ENCODE measurements at places on chromosomes 4 and X.

DNA sequence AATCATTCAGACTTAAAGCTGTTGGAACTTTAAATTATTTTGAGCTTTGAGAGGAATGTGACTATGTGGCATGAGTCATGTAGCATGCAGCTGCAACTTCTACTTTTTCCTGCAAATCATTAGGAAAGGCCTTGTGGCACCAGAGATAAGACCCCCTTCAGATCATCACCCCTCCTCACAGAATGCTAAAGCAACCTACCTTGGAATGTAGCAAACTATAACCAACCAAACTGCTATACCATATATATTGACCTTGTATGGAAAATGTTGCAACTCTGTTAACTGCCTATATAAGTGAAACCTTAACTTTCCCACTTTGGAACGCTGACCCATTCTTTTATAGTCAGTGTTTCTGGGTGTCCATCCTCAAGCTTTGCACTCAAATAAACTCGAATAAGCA is 32.0 kb downstream of the ATXN3L start:
- no peak for DNase-seq

DNA sequence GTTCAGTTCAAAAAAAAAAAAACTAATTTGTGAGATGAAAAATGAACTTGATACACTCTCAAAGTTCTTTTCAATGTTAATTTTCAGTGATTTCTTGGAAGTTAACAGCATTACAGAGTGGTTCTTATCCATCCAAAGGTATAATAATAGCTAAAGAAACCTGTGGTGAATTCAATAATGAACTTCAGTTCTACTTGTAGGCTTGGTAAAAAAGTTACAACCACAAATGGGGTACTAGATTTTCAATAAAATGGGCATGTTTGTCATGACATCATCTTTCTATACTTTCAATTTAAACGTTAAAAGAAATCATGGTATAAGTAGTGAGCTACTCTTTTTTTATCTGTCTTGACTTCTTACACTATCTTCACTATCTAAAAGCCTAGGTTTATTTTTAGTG is 424.8 kb downstream of the CFAP47 start:
- DNase-seq, result no peak

DNA sequence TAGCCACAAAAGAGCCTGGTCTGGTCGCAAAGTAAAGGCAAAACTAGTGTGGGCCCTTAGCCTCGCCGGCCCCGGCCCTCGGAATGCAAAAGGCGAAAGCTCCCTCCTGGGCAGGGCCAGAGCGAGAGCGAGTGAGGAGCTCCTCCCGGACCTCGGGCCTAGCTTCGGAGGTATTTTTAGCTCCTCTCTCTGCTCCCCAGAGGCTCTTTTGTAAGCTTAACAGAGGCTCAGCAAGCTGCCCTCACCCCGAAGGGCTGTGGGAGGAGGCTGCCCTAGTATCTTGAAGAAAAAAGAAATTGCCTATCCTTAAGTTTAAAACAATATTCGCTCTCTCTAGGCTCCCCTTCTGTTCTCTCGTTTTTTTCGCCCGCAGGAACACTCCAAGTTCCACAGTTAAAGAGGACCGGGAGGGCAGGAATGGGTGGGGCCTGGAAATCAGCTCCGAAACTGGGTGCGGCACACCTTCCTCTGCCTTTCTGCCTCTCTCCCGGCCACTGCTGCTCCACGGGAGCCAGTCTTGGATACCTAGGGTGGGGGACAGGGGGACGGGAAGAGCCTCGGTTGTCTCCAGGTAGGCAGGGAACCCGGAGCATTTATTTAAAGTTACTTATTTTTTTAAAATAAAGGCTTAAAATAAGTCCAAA is 12.1 kb downstream of the HAND2 start:
- no peak for DNase-seq

- DNase-seq, result no peak
These were observed 143.4 kb downstream of the CPEB2 start for GRCh38 chr4:15145709-15146108.

DNA sequence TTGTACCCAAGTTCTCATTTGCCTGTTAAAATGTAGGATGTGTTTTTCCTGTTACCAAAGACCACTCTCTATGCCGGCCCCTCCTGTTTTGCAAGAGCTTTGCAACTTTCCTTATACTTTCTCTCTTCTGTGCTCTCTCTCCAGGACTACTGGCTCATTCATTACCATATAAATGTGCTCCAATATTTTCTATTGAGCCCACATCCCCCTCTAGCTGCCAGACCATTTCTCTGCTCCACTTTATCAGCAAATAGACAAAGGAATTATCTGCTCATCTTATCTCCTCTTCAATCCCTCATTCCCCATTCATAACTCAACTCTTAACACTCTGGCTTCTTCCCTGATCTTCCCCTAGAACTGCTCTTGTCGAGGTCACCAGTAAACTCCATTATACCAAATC is 33.6 kb downstream of the RPGR start:
- DNase-seq, result no peak

DNA sequence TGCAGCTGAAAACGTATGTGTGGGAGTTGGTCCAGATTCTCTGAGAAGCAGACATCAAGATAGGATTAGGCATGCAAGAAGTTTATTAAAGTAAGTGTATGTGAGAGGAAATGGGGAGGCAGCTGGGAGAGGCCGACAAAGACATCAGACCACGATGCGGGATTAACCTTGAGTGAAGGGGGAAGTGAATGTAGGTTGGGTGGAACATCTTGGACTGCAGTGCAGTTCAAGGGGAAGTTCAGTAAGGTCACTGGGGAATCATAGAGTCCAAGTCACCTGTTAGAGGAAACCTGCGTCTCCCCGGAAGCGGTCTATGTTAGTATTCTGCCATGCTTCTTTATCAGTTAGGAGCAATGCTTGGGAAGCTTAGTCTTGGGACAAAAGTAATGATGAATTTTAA is 22.0 kb downstream of the CXCL8 start:
- no peak for DNase-seq

DNA sequence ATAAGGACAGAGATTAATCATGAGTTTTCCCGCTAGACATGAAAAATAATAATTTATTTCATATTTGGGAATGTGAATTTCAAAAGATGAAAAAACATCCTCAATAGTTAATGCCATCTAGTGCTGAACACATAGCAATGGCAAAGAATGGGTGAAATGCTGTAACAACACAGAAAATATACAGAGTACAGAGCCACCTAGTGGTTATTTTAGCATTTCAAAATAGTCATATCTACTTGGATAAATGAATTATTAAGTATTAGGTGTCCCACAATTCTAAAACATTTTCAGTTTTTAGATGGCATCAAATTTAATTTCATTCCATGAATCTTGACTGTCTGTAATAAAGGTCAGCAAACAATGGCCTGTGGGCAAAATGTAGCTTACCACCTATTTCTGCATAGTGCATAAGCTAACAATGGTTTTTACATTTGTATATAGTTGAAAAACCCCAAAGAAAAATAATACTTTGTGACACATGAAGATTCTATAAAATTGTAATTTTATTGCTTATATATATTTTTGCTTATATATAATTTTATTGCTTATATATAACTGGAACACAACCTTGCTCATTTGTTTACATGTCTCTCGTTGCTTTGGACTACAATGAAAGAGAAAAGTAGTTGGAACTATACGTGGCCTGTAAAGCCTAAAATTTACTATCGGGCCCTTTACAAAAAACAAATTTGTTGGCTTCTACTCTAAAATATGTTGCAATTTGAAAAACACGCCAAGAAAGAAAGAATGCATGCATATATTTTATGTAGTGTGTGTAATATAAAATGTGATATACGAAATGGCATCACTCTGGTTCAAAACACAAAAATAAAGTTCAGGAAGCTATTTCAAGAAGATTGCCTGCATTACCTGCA is 99.1 kb upstream of the FAM47C start:
- DNase-seq, result no peak

DNA sequence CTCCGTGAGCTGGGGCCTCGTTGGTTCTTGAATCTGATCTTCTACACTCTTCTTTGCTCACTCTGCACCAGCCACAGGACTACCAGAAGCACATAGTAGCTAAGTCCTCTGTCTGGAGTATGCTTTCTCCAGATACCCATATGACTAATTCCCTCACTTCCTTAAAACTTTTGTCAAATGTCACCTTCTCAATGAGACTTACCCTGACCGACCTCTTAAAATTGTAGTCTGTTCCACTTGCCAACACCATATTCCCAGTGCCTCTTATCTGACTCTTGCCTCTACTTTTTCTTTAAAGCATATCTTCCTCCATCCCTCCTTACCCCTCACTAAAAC is 10.0 kb downstream of the PARM1 start:
- no peak for DNase-seq

DNA sequence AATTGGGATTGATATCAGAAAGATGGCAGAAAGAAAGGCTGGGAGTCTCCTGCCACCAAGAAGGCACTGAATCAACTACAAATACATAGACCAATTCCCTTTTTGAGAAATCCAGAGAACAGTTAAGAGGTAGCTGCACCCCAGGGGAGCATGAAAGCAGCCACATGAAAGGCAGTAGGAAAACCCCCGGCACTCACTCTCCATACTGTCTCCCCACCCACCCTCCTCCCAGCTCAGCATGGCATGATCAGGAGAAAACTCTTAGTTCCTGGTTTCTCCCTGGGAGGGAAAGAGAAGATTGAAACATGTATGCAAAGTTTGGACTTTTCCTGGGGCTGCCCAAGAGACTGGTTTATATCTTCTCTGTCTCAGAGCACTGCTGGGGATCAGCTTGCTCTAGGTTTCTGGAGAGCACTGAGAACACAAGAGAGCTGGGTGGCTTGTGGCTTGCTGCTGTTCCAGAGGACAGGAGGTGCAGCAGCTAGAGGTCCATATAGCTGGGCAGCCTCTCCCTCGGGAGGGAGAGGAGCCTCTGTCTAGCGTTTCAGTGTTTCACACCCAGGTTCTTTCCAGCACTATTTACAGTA is 305.7 kb downstream of the PDGFC start:
- no peak for DNase-seq

DNA sequence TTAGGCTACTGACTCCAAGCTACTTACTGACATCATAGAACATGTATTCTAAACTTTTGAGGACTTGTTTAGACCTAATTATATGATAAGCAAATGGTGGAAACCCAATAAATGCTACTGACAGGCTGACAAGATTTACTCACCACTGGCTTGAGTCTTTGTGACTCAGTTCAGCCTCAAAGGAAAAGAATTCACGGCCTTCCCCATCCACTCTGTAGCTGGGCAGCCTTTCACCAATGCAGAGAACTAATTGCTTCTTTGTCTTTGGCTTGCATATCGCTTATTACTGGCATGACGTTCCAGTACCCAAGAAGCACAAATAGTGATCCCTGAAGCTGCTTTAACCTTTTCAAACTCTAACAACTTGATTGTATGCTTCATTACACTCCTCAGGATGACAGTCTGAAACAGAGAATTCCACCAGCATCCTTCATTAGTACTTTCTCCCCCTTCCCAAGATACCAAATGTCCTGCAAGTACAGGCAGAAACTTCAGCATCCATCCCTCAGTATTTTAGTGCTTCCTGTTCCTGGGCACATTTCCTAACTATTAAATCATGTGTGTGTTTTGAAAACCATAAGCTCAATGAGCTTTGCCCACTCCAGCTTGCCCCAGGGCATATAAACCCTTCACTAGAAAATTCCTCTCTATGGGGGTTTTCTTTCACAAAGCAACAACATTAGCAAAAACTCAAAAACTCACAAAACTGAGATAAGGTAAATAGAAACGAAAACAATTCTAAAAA is 298.1 kb upstream of the SLC7A11 start:
- no peak for DNase-seq

DNA sequence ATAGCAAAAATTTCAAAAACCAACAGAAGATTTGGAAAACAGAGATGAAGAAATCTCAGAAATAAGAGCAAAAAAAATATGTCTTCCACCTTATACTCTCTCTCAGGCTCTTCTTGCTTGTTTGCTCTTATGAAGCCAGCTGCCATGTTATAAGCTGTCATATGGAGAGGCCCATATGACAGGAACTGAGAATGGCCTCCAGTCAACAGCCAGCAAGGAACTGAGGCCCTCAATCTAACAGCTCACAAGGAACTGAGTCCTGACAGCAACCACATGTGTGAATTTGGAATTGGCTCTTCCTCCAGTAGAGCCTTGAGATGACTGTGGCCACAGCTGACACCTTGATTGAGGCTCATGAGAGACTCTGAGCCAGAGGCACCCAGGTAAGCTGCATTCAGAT is 51.3 kb upstream of the MAOA start:
- DNase-seq, result no peak

- DNase-seq, result no peak
These were observed 81.8 kb downstream of the MID1IP1 start for GRCh38 chrX:38882894-38883626.

DNA sequence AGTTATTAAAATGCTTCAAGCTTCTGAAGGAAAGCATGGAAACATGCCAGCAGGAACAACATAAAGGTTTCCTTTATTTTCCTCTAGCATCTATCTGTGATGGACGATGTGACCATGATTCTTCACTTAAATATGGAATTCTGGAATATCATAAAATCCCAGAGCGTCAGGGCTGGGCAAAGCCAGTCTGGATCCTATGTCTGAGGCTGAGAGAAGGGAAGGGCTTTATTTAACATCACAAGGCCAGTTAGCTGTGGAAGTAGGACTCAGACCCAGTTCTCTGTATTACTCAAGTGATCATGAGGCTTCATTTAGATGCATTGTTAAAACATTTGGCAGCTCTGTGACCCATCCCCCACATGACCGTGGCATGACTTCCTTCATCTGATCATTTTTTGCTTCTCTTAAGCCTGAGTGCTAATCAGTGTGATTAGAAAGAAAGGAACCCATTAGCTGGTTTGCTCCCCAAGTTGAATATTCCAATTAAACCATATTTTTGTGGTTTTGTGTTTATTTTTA is 40.9 kb upstream of the EOLA2 start:
- DNase-seq, result no peak

GRCh38 chr4:106868381-106869035 is 167.6 kb downstream of the DKK2 start:
- DNase-seq, result no peak

GRCh38 chr4:77433418-77433733 is 172.2 kb upstream of the CXCL13 start:
- DNase-seq, result no peak

DNA sequence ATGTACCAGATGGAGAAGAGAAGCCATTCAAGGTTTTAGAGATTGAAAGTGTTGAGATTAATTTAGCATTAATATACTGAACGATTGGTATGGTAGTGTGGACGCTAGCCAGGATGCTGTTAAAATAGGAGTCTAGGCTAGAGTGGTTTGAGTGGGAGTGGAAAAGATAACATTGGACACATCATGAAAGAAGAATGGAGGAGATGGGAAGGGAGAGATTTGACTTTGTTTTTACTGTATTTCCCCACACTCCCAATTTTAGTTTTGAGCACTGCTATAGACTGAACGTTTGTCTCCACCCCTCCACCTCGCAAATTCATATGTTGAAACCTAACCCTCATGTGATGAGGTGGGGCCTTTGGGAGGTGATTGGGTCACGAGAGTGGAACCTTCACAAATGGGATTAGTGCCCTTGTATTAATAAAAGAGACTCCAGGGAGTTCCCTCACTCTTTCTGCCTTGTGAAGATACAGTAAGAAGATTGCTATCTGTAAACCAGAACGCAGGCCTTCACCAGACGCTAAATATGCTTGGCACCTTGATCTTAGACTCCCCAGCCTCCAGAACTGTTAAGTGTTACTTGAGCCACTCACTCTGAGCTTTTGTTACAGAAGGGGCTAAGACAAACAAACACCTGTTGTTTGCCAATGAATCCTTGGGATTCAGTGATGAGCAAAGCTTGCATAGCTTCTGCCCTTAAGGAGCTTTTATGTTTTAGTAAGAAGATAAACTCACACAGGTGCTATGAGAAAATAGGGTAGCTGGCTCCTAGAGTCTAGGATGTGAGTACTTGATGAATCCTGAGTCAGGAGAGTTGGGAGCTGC is 25.8 kb downstream of the USP9X start:
- no peak for DNase-seq

GRCh38 chrX:142503967-142504643 is 299.0 kb upstream of the MAGEC2 start:
- DNase-seq, result no peak
